Left lung (tissue), 14 donors: ENCODE measurements at places on chromosomes 12 and 14. TPM values are rescaled to one million over a fixed set of nuclear protein-coding genes. Genes with fewer than 3 reads are reported as not detected.

- H3K27ac ChIP-seq = no peak overlapping the region
- H3K36me3 ChIP-seq = no peaks in the 10 kb centered on the region
- H3K27me3 ChIP-seq = peaks cover 77% of the 10 kb centered on the region
- no peak overlapping the region for H3K4me3 ChIP-seq
- H3K4me1 ChIP-seq = no peaks in the 10 kb centered on the region
These were observed 32.6 kb downstream of the DTX1 start for GRCh38 chr12:113088971-113089756.

Gene ZNF605
- 18.1 TPM for total RNA-seq

Gene CD69
- 6.5 TPM for total RNA-seq

DNA sequence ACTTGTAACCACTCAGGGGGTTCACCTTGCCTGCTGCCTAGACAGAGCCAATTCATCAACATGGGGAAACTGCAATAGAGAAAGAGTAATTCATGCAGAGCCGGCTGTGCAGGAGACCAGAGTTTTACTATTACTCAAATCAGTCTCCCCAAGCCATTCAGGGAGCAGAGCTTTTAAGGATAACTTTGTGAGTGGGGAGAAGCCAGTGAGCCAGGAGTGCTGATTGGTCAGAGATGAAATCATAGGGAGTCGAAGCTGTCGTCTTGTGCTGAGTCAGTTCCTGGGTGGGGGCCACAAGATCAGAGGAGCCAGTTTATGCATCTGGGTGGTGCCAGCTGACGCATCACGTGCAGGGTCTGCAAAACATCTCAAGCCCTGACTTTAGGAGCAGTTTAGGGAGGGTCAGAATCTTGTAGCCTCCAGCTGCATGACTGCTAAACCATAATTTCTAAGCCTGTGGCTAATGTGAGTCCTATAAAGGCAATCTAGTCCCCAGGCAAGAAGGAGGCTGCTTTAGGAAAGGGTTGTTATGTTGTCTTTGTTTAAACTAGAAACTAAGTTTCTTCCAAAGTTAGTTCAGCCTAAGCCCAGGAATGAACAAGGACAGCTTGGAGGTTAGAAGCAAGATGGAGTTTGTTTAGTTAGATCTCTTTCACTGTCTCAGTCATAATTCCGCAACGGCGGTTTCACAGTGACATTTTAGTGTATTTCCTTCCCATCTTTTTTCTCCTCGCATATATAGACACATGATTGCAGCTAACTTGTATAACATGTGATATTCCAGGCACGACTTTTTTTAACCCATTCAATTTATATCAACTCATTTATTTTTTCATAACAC, 68.9 kb upstream of the NCOR2 start:
- no peak overlapping the region for H3K4me3 ChIP-seq
- no peaks in the 10 kb centered on the region for H3K36me3 ChIP-seq
- no peaks in the 10 kb centered on the region for H3K4me1 ChIP-seq

DNA sequence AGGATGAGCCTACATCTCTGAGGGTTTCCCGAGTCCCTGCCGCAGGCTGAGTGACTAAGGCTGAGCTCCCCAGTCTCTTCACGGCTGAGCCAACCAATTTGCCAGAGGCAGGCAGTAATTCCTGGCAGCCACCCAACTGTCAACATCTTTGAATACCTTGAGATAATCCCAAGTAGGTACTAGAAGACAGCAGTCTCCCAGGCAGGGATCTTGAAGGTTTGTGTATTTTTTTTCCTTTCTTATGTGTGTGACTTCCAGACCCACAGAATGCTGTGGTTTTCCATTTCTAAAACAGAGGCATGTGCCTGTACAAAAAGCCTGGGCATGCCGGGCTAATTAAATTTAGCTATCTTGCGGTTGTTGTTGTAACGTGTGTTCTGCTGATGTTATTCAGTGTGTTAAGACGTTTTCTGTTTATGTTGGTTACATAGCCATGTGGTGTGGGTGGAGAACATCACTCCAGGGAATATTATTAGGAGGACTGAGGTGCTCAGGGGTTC, 155.5 kb downstream of the ANO2 start:
- no peaks in the 10 kb centered on the region for H3K4me1 ChIP-seq
- no peaks in the 10 kb centered on the region for H3K36me3 ChIP-seq

DNA sequence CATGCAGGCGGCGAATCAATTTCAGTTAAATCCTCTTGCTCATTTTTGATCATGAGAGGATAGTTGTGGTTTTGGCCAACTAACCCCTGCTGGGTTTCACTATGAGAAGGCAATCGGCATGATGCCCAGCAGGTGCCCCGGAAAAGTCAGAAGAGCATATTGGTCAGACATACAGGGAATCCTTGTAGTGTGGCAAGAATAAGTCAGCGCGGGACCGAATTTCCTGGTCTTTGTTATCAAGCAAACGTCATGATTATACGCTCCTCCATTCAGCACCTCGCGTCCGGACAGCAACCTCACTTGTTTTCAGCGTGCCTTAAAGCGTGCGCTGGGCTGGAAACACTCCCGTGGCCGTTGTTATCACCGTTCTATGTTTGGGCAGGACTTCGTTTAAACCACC, 1.8 kb downstream of the TBC1D30 start:
- DNase-seq = no peak
- H3K4me1 ChIP-seq = peaks cover 23% of the 10 kb centered on the region
- peaks cover 75% of the 10 kb centered on the region for H3K27me3 ChIP-seq
- no peaks in the 10 kb centered on the region for H3K36me3 ChIP-seq

- no peaks in the 10 kb centered on the region for H3K4me1 ChIP-seq
- H3K27me3 ChIP-seq = peaks cover 83% of the 10 kb centered on the region
- no peak for DNase-seq
- no peak within 1 kb of the TSS for H3K4me3 ChIP-seq
These were observed at the start of gene SP7 for GRCh38 chr12:53336181-53336681. Gene SP7, minus strand, starts transcription at chr12:53336354. Its CDS starts 708 bp downstream, at chr12:53335646.

- no peak for DNase-seq
- H3K27me3 ChIP-seq = no peaks in the 10 kb centered on the region
- no peak overlapping the region for H3K4me3 ChIP-seq
- no peak overlapping the region for H3K27ac ChIP-seq
- H3K4me1 ChIP-seq = no peaks in the 10 kb centered on the region
These were observed 104.5 kb upstream of the AMIGO2 start for GRCh38 chr12:47184229-47184628.

- H3K27me3 ChIP-seq = no peaks in the 10 kb centered on the region
- peak; percentile 50 for DNase-seq
- H3K36me3 ChIP-seq = no peaks in the 10 kb centered on the region
- peak overlapping the region; percentile 83 for H3K27ac ChIP-seq
These were observed 484 bp downstream of the PPP1CC start for GRCh38 chr12:110742096-110742717.

- H3K27ac ChIP-seq = no peak overlapping the region
- H3K4me3 ChIP-seq = no peak overlapping the region
- DNase-seq = no peak
- no peaks in the 10 kb centered on the region for H3K27me3 ChIP-seq
- no peaks in the 10 kb centered on the region for H3K4me1 ChIP-seq
These were observed 228.0 kb downstream of the NELL2 start for GRCh38 chr12:44647917-44648690.

GRCh38 chr12:26119391-26119989, 5.3 kb downstream of the BHLHE41 start:
- H3K27ac ChIP-seq = no peak overlapping the region
- no peak overlapping the region for H3K4me3 ChIP-seq
- DNase-seq = no peak
- H3K36me3 ChIP-seq = no peaks in the 10 kb centered on the region
- H3K27me3 ChIP-seq = peaks cover 21% of the 10 kb centered on the region

GRCh38 chr12:42617622-42618021, 28.1 kb upstream of the PRICKLE1 start:
- H3K27ac ChIP-seq = no peak overlapping the region
- no peaks in the 10 kb centered on the region for H3K36me3 ChIP-seq
- H3K4me3 ChIP-seq = no peak overlapping the region
- no peak for DNase-seq
- no peaks in the 10 kb centered on the region for H3K27me3 ChIP-seq

DNA sequence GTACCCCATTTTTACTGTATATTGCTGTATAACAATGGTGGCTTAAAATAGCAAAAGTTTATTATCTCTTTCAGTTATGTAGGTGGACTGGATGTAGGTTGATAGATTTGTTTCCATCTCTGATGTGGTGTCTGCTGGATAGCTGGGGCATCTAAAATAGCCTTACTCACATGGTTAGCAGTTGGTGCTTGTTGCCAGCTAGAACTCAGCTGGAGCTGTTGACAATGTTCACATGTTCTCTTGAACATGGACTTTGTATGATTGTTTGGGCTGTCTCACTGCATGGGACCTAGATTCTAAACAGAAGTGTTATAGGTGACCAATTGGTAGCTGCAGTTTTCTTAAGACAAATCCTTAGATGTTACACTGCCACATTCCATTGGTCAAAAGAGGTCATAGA, 126.9 kb downstream of the GPHN start:
- H3K27ac ChIP-seq = no peak overlapping the region
- DNase-seq = no peak
- no peaks in the 10 kb centered on the region for H3K36me3 ChIP-seq
- H3K4me1 ChIP-seq = no peaks in the 10 kb centered on the region
- H3K27me3 ChIP-seq = no peaks in the 10 kb centered on the region

DNA sequence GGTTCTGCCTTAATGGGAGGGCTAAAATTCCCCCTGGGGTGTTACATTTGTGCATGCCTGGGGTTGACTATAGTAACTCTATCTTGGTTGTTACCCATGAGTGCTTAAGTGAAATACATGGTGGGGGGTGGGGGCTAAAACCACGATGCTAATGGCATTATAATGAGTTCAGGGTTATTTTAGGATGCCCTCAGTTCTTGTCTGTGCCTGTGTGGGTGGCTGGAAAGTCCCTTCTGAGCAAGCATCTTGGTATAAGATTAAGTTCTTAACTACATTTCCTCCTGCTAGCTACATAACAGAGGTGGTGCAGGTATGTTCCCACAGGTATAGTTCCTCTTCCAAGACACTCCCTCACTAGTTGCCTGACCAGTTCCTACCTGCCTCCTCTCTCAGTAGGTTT, 822.3 kb downstream of the LRFN5 start:
- no peak overlapping the region for H3K27ac ChIP-seq
- no peaks in the 10 kb centered on the region for H3K4me1 ChIP-seq
- H3K36me3 ChIP-seq = no peaks in the 10 kb centered on the region
- DNase-seq = no peak
- H3K4me3 ChIP-seq = no peak overlapping the region

- no peak overlapping the region for H3K4me3 ChIP-seq
- H3K27me3 ChIP-seq = no peaks in the 10 kb centered on the region
- peak overlapping the region; percentile 91 for H3K27ac ChIP-seq
- no peak for DNase-seq
- peaks cover 25% of the 10 kb centered on the region for H3K4me1 ChIP-seq
These were observed 10.7 kb downstream of the PXN start for GRCh38 chr12:120254809-120255208.

Gene SLC38A6
- total RNA-seq = 22.4 TPM

Gene LHX5
- total RNA-seq = not detected

DNA sequence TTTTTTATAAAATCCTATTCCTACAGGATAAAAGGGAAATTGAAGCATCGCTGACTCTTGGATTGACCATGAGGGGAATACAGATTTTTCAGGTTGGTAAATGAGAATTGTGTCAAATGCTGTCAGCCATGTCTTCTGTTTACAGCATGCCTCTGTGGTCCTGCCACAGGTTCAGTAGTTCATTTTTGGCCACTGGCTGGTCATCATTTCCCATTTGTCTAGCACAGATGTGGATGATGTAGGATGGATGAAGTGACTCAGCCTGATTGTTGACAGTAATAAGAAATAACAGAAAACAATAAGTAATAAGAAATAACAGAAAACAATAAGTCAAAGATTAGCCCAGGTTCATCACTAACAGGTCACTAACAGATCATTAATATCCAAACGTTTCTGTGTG, 59.8 kb downstream of the FRMD6 start:
- no peak overlapping the region for H3K27ac ChIP-seq
- H3K4me1 ChIP-seq = no peaks in the 10 kb centered on the region
- H3K36me3 ChIP-seq = no peaks in the 10 kb centered on the region
- H3K4me3 ChIP-seq = no peak overlapping the region
- DNase-seq = no peak

Gene OR6C2
- total RNA-seq = not detected

Gene TEX52
- not detected for total RNA-seq

DNA sequence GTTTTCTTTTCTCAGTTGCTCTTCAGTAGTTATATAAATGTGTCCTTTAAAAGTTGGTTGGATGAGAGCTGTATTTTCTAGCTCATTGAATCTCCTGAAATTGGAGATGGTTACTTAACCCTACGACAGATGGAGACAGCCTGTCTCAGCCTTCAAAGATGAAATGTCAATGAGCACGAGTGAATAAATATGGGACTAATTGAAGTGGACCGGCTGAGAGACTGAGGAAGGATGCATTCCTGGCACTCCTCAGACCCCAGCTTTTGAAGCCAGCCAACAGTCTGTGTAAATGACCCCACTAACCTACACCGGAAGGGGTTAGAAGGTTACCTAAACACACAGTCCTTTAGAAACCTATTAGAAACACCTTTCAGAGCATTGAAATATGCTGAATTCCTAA, 46.6 kb downstream of the PDZRN4 start:
- no peak overlapping the region for H3K27ac ChIP-seq
- no peaks in the 10 kb centered on the region for H3K4me1 ChIP-seq
- H3K36me3 ChIP-seq = no peaks in the 10 kb centered on the region
- no peak for DNase-seq
- H3K4me3 ChIP-seq = no peak overlapping the region
- H3K27me3 ChIP-seq = no peaks in the 10 kb centered on the region

DNA sequence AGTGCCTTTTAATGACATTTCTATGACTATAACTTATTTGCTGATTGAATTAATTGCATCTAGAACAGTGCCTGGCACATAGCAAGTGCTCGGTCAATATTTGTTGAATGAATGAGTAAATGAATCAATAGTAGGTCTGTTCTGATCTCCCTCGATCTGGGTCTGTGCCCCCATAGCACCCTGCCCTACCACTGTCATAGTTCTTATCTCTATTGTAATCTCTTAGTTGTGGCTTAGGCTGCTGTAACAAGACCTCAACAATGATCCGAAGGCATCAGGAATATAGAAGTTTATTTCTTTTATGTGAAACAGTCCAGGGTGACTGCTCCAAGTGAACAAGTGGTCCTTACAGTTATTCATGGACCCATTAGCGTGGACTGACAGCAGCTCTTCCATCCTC, 44.0 kb upstream of the RPH3A start:
- no peak for DNase-seq
- H3K27me3 ChIP-seq = peaks cover 24% of the 10 kb centered on the region
- no peaks in the 10 kb centered on the region for H3K36me3 ChIP-seq
- H3K27ac ChIP-seq = no peak overlapping the region
- H3K4me1 ChIP-seq = no peaks in the 10 kb centered on the region

DNA sequence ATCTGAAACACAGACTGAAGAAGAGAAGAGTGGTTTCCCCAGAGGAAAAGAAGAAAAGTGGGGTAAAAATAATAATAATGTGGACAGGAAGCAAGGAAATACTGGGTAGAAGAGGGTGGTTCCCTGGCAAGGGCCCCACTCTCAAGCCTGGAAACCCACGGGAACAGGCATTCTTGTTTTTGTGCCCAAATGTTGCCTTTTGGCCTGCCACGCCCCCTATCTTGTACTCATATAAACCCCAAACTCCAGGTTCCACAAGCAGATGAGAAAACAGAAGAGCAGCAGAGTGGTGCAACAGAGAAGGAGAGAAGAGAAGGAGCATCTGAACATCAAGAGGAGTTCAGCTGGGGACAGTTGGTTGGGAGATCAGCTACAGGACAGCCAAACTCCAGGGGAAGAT, 51.2 kb downstream of the NDUFA12 start:
- no peaks in the 10 kb centered on the region for H3K36me3 ChIP-seq
- peaks cover 3% of the 10 kb centered on the region for H3K4me1 ChIP-seq

Gene PIANP
- total RNA-seq = 0.44 TPM

Gene SENP1
- total RNA-seq = 13.3 TPM
